T-helper 9 cell (primary cell): ENCODE measurements at places on chromosomes 4 and X.
A peak's percentile ranks its signal among the peaks of the same experiment; 100 is the strongest.

DNA sequence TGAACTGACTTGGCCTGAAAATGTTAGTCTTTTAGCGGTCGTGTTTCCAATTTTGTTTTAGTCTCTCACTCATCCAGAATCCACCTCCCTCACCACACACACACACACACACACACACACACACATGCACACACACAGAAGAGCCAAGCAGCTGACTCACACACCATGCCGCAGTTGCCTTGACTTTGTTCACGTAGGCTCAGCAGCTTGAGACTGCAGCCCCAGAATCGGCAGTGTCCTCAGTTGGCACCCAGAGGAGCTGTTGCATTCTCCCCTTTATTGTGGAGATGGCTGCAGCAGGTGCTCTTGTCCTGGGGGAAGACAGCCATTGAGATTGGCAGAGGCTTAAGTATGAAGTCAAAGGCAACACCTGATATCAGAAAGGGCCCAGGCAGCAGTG, 20.9 kb upstream of the XPNPEP2 start:
- no peak for DNase-seq

DNA sequence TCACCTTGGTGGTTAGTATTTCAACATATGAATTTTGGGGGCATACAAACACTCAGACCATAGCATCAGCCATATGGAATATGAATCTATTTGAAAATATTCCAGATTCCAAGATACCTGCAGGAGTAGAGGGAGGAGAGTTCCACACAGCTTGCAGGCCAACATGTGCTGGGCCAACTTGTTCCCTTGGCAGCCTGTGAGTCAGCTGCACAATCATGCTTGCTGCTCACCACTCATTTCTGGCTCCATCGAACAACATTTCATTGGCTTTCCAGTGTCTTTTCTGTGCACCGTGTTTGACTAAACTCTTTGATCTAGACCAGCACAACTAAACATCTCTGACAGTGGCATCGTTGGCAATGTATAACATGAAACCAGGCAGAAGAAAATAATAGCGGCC, 282.5 kb upstream of the RASGEF1B start:
- no peak for DNase-seq

DNA sequence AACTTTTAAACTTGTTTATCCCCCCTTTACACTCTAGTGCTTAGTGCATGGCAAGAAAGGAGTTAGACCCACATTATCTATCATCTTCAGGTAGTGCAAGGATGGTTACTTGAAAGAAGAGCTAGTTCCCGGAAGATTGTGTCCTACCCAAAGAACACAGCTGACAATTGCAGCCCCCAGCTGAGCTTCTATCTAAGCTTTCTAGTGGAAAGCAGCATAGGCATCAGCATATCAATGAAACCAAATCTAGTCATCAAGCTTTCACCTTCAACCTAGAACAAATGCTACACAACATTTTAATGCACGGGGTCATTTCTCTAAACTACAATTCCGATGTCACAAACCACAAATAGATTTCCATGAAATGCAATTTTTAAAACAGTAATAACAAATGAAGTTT, 88.9 kb upstream of the TFDP3 start:
- no peak for DNase-seq

GRCh38 chr4:18111081-18111480, 89.5 kb upstream of the LCORL start:
- no peak for DNase-seq

DNA sequence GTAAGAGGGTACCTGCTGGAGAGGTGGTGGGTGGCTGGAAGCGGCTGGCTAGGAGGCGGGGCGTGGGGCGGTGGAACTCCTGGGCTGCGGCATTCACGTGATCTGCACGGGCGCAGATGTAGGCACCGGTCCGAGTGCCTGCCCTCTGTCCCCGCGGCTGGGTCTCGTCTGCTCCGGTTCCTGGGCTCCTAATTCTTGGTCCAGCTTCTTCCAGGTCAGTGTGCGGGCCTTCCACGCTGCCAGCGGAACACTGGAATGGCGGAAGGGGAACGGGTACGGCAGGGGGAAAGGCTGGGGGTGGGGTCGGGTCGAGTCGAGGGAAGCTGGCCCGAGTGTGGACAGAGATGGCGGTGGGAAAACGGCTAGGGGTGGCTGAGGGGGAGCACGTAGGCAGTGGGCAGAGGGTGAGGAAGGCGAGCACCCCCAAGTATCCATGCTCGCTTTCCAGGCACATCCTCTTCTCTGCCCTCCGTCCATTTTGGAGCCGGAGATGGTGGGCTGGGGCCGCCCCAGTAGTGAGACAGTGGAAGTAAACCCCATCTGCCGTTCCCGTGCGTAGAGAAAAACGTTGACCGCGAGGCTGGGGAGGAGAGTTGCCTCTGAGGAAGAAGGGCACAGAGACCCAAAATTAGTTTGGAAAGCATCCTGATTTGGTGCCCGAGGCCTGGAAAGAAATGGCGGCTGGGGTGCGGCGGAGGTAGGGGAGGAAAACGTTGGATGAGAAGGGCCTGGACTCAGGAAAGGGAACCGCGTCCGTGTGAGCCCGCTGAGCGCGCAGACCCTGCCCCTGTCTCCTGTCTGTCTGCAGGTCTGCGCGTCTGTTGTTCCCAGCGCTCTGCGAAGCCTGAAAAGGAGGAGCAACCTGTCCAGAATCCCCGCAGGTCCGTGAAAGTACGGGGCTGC, at the start of gene TCEAL4:
TSS of gene TCEAL4 (plus strand) at position 105 of the 903 bp plus-strand sequence. CDS start 1,161 bp downstream, outside the sequence.
- peak; percentile 15 for DNase-seq

DNA sequence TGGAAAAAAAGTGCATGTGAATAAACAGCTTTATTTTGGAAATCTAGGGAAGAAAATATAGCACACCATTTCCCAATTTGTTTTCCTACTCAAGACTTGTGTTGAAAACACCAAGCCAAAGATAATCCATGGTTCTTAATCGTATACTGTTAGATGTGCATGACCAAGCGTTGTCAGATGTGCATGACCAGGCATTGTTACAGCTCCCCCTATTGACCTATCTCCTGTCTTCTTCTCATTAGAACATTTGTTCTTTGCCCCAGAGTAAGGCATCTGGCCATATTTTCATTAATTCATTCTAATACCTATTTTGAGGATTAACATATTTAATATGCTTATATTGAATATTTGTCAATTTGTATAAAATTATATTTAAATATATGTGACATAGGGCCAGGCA, 14.4 kb upstream of the VCX start:
- no peak for DNase-seq
